ENCODE measurements at places on chromosomes 3 and 15. TPM values are rescaled to one million over a fixed set of nuclear protein-coding genes. Genes with fewer than 3 reads are reported as not detected.

The CLDN18 gene
- total RNA-seq = not detected

The OSTN gene
- total RNA-seq = not detected

- no peak for DNase-seq
These were observed 73.3 kb downstream of the PTPRG start for GRCh38 chr3:61634678-61635077.

- DNase-seq = no peak
These were observed 15.1 kb downstream of the HERC1 start for GRCh38 chr15:63818629-63819028.

DNA sequence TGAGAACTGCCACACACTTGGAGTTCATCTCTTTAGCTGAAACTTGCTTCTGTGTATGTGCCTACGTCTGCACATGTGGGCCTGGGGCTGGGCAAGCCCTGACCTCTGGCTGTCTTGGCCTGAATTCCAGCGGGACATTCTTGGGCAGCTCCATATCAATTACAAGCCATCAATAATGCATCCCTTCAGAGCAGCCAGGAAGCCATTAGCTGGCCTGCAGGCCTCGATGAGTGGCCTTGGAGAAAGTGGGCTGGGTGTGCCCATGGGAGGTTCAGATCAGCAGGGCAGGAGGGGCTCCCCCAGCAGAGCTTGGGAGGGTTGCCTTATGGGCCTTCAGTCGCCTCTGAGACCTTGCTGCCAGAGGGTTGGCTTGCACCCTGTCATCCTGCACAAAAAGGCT is 124.1 kb downstream of the ETFA start:
- no peak for DNase-seq

DNA sequence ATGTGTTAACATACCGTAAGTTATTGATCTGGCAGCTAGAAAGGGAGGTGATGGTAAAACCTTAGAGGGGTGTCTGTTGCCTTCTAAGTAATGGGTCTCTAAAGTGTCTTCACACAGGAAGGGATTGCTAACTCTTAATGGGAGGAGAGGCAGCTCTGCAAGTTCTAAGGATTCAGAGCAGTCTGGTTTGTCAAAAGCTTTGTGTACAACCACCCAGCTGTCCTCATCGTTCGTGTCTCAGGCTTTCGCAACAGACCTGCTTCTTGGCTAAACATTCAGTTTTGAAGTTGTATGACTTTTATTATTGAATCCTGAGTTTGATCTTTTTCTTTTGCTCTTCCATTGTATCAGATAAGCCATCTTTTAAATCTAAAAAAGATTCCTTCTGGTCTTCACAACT is 404.9 kb downstream of the SQOR start:
- no peak for DNase-seq

DNA sequence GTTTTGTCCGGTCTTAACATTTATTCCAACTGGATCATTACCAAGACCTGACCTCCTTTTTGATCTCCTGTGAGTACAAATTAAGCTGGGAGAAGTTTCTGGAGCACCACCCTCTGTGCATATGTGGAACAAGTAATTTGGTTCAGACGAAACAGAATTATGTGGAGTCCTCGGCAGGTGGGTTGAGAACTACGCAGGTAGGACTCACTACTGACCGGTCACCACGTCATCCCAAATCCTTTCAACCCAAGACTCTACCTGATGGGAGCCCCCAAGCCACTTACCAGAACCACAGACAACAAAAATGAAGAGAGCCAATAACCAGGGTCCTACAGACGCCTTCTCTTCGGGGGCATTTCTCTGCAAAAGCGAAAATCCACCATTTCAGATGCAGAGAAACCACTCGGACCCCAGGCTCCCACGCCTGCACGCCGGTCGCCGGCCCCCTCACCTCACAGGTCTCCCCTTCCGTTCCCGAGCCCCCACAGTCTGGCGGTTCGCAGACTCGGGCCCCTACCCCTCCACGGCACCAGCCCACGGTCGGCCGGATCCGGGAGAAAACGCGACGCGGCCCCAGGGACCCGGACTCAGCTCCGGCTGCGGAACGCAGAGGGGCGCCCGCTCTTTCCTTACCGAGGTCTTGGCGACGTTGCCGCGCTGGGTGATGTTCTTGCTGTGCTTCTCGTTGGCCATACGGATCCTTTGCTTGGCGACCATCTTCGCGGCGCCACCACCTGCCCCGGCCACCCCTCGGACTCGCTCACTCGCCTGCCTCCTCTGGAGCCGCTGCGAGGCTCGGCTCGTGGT is 674 bp downstream of the SERP1 start:
- peak; percentile 7 for DNase-seq

Data from RPMI7951 (cell line).